SK-N-SH (cell line): ENCODE measurements at places on chromosomes 12 and 14. TPM values are rescaled to one million over a fixed set of nuclear protein-coding genes. Genes with fewer than 3 reads are reported as not detected.

DNA sequence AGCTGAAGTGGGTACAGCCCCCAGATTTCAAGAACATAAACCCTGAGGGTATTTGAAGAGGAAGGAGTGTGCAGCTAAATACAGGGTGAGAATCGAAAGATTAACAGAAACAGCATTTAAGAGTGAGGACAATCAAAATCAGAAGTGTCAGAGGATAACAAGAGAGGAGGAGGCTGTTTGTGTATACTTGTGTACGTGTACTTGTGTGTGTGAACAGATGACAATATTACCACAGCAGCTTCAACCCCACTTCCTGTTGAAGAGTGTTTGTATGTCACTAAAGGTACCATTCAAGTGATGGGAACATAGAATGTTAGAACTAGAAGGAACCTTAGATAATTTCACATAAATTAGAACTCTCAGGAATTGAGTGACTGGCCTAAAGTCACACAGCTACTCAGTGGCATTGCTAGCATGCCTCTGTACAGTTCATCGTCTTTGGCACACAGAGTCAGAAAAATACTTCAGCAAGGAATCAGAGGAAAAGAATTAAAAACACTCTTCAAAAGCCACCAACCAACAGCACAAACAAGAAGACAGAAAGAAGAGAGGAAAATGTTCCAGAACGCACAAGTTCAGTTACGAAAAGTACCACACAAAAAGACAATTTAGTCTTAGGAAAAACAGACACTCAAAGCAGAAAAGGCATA, 164.3 kb upstream of the BCL2L14 start:
- no peak for DNase-seq

Gene DIO2
- polyA plus RNA-seq = 0.91 and 1.1 TPM in 2 replicates

- no peak for DNase-seq
These were observed at the start of gene OTX2 for GRCh38 chr14:56810147-56810719. Gene OTX2, minus strand, starts transcription at chr14:56810479. Its CDS starts 5,023 bp downstream, at chr14:56805456.

DNA sequence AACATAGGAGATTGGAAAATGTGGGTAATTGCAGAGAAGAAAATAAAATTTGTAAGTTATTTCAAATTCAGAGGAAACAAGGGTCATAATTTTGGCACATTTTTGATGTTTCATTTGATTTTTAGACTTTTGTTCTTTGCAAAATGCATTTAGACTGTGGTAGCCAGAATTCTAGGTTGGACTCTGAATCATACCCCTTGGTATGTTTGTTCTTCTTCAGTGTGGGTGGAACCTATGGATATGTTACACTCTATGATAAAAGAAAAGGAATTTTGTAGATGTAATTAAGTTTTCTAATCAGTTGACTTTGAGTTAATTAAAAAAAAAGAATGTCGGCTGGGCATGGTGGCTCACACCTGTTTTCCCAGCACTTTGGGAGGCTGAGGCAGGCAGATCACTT, 827.0 kb downstream of the AACS start:
- no peak for DNase-seq

Gene FGF6
- not detected in 2 replicates for polyA plus RNA-seq

GRCh38 chr14:95489214-95490137, 27.0 kb downstream of the SYNE3 start:
- DNase-seq = no peak

Gene ENTPD5
- polyA plus RNA-seq = 5.5 and 8.0 TPM in 2 replicates

GRCh38 chr14:105911006-105911847, 384.8 kb downstream of the TMEM121 start:
- DNase-seq = no peak

- no peak for DNase-seq
These were observed 159.1 kb downstream of the C12orf50 start for GRCh38 chr12:87870061-87870460.

GRCh38 chr14:78162202-78162601, 8.0 kb upstream of the NRXN3 start:
- DNase-seq = no peak

Gene ANG
- polyA plus RNA-seq = 3.6 and 3.9 TPM in 2 replicates
